GM18507 (cell line): ENCODE measurements at places on chromosomes 11 and 22.

- no peak for DNase-seq
Observed at GRCh38 chr11:74771139-74771538, 22.5 kb downstream of the RNF169 start.

DNA sequence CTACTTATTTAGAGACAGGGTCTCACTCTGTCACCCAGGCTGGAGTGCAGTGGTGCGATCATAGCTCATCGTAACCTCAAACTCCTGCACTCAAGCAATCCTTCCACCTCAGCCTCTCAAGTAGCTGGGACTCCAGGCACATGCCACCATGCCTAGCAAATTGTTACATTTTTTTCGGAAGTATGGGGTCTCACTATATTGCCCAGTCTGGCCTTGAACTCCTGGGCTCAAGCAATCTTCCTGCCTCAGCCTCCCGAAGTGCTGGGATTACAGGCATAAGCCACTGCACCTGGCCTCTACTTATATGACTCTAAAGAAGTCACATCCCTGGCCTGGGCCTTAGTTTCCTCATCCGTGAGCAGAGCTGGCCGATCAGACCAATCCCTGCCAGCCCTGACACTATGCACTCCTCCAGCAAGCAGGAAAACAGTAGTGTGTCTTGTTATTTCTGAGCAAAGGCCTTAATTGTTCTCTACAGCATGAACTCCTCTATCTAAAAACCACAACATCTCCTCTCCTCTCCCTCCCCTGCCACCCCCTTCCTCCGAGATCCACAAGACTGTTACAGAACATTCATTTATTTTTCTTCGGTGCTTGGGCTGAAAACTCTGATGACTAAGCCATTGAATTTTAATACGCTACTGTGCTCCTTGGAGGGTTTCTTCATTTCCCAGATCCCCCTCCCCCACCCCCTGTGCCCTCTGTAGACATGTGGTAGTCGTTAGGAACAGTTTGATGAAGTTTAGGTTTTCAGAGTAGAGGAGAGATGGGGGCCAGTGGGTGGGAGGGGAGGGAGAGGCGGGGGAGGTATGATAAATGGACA lies 91.5 kb downstream of the ABTB2 start:
- DNase-seq: no peak

GRCh38 chr11:75292943-75293342 lies 52.4 kb downstream of the TPBGL start:
- no peak for DNase-seq

- no peak for DNase-seq
Observed at GRCh38 chr11:933142-933851, 7.6 kb downstream of the AP2A2 start.

- DNase-seq: no peak
Observed at GRCh38 chr11:23542816-23543215, 682.5 kb upstream of the CCDC179 start.

GRCh38 chr11:65429724-65430405 lies 7.3 kb downstream of the NEAT1 start:
- DNase-seq: no peak

DNA sequence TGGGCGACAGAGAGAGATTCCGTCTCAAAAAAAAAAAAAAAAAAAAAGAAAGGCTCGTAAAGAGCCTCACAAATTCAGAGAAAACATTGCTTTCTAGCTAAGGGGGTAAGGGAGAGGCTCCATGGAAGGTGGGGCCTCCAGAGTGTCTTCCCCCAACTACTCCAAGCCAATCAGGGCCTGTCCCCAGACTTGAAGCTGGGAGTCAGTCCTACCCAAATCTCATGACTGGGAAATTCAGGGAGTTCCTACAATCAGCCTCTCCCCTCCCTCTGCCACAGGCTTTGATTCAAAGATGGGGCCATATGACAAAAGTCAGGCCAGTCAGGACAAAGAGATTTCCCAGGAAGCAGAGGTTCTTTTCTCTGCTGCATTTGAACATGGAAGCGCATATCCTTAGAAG lies 63.0 kb upstream of the NUP160 start:
- DNase-seq: no peak

DNA sequence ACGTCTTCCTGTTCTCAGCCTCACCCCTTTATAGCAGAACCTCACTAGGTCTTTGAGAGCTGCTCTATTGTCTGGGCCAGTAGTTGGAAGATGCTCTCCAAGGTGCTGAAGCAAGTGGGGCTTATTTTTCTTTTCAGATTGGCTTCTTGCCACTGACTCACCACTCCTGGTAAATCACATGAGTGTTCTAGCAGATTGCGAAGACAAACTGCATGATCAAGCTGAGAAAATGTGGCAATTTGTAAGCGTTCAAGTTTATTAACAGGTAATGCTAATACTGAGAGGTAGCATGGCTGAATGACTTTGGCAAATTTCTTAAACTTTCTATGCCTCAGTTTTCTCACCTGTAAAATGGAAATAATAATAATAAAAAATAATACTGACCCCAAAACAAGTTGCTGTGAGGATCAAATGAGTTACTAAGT lies 59.2 kb downstream of the CACNG2 start:
- no peak for DNase-seq

DNA sequence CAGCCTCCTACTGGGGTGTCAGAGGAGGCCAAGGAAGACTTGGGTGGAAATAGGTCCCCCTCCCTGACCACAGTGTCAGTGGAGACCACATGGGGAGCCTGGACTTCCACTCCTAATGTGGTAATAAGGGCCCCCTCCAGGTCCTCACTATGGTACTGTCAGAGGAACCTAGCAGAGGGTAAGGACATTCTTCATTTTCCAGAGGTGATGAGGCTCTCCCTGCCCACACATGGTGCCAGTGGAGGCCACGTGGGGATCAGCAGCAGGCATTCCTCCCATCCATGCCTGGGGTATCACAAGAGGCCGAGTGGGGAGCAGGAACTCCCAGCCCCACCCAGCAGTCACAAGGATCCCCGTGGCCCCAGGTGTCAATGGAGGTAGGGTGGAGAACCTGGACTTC lies 6.5 kb upstream of the CLDN5 start:
- no peak for DNase-seq

DNA sequence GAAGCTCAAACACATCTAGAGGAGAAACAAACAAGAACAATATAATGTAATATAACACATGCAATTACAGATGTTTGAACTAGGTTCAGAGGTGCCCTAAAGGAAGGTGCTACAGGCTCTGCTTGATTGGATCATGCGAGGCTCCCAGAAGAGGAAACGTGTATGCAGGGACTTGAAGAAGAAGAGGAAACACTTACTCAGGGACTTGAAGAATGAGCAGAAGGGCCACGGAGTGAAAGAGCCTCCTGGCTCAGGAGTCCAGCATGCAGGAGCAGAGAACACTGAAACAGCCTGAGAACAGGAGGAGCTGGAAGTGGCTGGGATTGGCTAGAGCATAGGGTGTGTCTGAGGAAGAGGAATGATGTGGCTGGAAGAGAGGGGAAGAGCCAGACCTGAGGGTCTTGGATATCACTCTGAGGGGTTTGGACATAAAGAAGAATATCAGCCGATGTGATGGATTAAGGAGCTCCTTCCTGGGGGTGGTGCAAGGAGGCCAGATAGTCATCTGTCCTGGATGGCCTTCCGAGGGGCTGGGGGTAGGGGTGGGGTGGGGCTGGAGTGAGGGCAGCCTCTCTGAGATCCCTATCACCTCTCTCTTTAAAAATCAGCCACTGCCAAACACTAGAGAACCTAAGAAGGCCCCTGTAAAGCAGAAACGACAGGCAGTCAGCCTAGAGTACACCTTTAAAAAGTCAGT lies 16.8 kb downstream of the FZD4 start:
- DNase-seq: no peak

DNA sequence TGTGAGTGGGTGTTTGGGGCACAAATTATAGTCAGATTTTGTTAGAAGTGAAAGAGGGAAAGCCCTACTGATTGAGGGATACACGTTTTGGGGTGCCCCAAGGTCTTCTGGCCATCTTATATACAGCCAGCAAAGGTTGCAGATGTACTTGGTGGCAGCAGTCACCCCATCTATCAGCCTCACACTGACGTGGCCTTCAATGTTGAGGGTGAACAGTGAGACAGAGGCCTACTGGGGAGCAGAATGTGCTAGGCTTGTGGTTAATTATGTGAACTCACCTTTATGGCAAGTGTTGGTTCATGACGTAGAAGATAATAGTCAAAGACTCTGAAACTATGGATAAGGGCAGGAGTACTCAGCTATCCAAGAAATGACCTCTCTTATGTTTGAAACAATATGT lies 121.2 kb downstream of the TRIM44 start:
- no peak for DNase-seq

DNA sequence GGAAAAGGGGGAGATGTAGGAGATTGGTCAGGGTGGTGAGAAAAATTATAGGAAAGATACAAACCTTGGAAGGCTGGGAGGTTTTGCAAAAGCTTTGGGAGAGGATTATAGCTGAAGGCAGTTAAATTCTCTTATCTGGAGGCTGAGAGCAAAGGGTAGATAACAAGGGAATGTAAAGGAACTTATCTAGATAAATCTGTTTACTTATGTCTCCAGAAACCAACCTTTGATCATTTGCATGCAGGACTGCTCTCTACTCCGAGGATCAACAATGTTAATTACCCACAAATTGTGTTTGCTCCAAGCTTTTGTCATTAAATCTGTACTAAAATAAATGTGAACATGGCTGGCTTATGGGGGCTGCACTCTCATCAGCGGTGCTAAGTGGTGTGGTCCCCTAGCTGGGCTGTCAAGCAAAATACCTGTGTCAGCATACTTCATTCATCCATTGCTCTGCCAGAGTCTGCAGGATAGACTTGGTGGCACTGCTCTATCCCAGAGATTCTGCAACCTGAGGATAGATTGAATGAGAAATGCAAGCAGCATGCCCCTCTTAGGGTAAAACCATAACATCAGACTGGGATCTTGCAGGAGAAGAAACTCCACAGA lies 1599.2 kb upstream of the TENM4 start:
- DNase-seq: no peak

GRCh38 chr11:7251487-7251835 lies 243 bp upstream of the SYT9 start:
- DNase-seq: no peak

GRCh38 chr11:118046964-118047700 lies 29.7 kb upstream of the TMPRSS4 start:
- no peak for DNase-seq

- no peak for DNase-seq
Observed at GRCh38 chr11:14873632-14874031, 18.4 kb downstream of the CYP2R1 start.

DNA sequence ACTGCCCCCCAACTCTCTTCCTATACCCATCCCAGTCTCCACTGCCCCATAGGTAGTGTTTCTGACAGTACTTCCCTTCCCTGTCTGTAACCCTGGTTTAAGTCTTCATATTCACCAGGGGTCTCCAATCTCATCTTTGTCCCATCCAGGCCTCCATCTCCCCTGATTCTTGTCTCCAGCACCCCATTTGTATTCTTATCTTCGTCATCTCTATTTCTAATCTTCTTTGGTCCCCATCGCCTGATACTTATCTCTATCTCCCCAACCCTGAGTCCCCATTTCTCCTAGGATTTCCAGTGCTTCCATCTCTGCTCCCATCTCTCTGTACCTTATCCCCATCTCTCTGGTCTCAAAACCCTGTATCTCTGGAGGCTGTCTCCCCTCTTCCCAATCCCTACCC lies 1.8 kb downstream of the PHOX2A start:
- no peak for DNase-seq

GRCh38 chr11:86952221-86952875 lies 2.8 kb downstream of the FZD4 start:
- no peak for DNase-seq

DNA sequence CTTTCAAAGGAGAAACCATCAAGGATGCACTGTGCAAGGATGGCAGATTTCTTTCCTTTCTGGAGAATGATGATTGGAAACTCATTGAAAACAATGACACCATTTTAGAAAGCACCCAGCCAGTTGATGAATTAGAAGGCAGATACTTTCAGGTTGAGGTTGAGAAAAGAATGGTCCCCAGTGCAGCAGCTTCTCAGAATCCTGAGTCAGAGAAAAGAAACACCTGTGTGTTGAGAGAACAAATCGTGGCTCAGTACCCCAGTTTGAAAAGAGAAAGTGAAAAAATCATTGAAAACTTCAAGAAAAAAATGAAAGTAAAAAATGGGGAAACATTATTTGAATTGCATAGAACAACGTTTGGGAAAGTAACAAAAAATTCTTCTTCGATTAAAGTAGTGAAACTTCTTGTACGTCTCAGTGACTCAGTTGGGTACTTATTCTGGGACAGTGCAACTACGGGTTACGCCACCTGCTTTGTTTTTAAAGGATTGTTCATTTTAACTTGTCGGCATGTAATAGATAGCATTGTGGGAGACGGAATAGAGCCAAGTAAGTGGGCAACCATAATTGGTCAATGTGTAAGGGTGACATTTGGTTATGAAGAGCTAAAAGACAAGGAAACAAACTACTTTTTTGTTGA lies 9.8 kb downstream of the FAM111A start:
- no peak for DNase-seq

DNA sequence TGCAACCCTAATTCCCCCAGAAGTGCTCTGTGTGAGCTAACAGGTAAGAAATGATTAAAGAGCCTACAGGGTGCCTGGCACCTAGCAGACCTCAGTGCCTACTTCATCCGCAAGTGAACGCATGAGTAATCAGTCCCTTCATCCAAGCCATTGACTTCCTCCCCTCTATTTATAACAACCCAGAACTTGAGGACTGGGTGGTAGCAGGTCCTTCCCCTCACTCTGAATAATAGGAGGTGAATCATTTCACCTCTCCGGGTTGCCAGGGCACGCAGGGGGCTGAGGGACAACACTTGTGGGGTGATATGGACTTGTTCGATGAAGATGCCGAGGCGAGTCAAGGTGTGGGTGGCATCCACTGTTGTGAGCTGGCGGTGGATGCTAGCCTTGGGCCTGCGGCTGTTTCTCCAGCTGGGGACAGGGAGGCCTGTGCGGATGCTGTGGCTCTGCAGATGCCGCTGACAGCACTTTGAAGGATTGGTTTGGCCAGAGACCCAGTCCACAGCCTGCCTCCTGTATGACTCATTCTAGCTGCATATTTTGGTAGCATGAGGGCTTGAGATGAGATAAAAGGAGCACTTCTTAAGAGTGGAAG lies 11.7 kb upstream of the SORL1-AS1 start:
- DNase-seq: no peak

GRCh38 chr11:86940122-86940777 lies 14.9 kb downstream of the FZD4 start:
- DNase-seq: no peak

DNA sequence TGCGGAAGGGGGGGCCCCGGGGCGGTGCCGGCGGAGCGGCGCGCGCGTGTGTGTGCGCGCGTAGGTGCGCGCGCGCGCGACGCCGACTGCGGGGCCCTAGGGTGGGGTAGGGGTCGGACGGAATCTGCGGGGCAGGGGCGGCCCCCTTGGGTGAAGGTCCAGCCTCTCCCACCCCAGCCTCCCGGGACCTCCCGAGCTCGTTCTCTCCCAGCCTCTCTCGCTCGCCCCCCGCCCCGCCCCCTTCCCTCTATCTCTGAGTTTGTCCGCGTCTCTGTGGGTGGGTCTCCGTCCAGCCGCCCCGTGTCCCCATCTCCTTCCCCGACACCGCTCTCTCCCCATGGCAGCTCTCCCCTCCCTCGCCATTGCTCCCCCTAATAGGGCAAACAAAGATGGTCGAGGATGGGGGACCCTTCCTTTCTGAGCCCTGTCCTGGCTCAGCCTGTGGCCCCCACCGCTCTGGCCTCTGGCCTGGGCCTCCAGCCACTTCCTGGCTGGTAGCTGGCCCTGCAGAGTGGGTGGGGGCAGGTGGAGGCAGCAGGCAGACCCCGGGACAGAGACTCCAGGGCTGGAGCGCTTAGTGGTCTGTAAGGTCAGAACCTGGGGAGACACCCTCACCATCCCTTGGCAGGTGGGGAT lies 33.0 kb upstream of the PRR5 start:
- no peak for DNase-seq
